ENCODE measurements at places on chromosomes 3 and 15. TPM values are rescaled to one million over a fixed set of nuclear protein-coding genes. Genes with fewer than 3 reads are reported as not detected.

GRCh38 chr3:12381199-12381598 is 92.3 kb downstream of the PPARG start:
- no peak overlapping the region for H3K4me3 ChIP-seq
- no peaks in the 10 kb centered on the region for H3K27me3 ChIP-seq
- H3K36me3 ChIP-seq = no peaks in the 10 kb centered on the region
- no peaks in the 10 kb centered on the region for H3K4me1 ChIP-seq
- DNase-seq = no peak

DNA sequence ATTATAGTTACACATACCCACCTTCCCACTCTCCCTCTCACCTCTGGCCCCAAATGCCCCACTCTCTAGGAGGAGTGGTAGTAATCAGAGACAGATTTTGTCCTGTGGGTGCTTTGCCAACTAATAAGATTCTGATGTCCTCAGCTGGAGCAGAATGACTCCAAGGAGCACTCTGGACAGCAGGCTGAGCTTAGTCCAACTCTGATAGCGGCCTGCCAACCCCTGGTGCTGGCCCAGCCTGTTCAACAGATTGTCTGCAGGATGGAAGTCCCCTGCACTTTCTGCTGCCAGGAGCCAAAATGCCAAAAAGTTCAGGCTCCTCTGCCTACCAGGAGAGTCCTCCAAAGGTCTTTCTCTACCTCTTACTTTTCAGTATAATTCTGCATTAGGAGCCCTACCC is 160.5 kb upstream of the UMPS start:
- H3K4me1 ChIP-seq = peaks cover 3% of the 10 kb centered on the region
- H3K27ac ChIP-seq = no peak overlapping the region
- H3K27me3 ChIP-seq = no peaks in the 10 kb centered on the region
- no peak overlapping the region for H3K4me3 ChIP-seq

- no peaks in the 10 kb centered on the region for H3K27me3 ChIP-seq
- no peak for DNase-seq
- H3K4me3 ChIP-seq = no peak overlapping the region
- H3K4me1 ChIP-seq = no peaks in the 10 kb centered on the region
- no peaks in the 10 kb centered on the region for H3K36me3 ChIP-seq
Observed at GRCh38 chr3:76554707-76555106, 485.2 kb upstream of the ROBO2 start.

- H3K4me3 ChIP-seq = no peak overlapping the region
- peak overlapping the region; percentile 88 for H3K27ac ChIP-seq
- no peak for DNase-seq
- H3K36me3 ChIP-seq = no peaks in the 10 kb centered on the region
Observed at GRCh38 chr3:149134575-149134974, 5.1 kb downstream of the HPS3 start.

DNA sequence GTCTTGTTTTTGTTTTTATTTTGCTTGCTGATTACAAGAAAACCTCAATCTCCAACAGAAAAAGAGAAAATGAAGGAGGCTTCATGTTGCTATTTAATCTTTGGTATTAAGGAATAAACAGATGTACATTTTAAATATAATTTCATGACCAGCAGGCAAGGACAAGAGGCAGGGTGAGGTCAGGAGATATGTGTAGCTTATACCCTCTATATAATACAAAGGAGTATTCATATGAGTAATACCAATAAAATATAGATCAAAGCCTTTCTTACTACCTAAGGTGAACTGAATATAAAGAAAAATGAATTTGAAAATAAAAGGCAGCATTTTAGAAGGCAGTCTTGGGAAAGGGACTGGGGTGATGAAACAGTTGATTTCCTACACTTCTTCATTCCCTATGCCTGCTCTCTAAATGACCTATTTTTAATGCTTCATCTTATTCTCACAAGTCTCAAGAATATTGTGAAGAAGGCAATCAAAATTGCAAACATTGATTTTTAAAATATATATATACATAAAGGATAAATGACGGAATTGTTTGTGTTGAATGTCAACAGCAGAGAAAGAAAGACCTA is 8.6 kb upstream of the CBLB start:
- H3K36me3 ChIP-seq = no peaks in the 10 kb centered on the region
- H3K27ac ChIP-seq = no peak overlapping the region
- no peaks in the 10 kb centered on the region for H3K27me3 ChIP-seq
- no peak overlapping the region for H3K4me3 ChIP-seq

The IGDCC3 gene
- total RNA-seq = not detected

- no peak overlapping the region for H3K4me3 ChIP-seq
- H3K27me3 ChIP-seq = no peaks in the 10 kb centered on the region
- no peak overlapping the region for H3K27ac ChIP-seq
- no peaks in the 10 kb centered on the region for H3K4me1 ChIP-seq
- no peak for DNase-seq
Observed at GRCh38 chr3:34073961-34074360, 275.5 kb downstream of the PDCD6IP start.

GRCh38 chr15:65156692-65157091 is 23.1 kb upstream of the PDCD7 start:
- H3K27me3 ChIP-seq = no peaks in the 10 kb centered on the region
- no peak overlapping the region for H3K4me3 ChIP-seq
- no peak overlapping the region for H3K27ac ChIP-seq
- peaks cover 70% of the 10 kb centered on the region for H3K36me3 ChIP-seq
- peaks cover 2% of the 10 kb centered on the region for H3K4me1 ChIP-seq
- no peak for DNase-seq

DNA sequence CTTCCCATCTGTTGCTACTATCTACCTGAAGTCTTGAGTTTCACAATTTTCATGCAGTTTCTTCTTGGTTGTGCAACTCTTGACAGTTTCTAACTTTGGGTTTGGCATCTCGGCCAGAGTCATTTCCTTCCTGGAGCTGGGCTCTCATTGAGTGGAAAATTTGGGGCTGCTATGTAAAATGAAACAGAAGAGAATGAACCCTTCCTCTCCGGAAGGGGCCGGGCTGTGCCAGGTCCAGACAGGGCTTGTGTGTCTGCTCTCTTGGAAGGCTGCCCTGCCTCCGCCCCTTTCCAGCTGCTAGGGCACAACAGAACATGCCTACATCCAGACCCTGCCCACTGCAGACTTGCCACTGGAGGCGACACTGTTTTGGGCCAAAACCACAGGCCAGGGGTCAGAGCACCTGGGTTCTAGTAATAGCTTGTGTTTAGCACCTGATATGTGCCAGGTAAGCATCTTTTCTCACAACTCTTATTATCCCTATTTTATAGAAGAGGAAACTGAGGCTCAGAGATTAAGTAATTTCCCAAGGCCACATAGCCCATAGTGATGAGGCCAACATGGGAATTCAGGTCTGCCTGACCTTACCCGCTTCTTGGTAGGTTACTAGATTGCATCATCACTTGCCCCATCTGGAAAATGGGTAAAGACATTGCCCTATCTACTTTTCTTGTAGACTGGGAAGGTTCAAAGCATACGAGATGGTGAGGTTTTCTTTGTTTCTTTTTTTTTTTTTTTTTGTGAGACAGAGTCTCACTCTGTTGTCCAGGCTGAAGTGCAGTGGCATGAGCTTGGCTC is 25.0 kb downstream of the IRAK2 start:
- DNase-seq = peak; percentile 78
- no peaks in the 10 kb centered on the region for H3K27me3 ChIP-seq
- H3K4me1 ChIP-seq = no peaks in the 10 kb centered on the region
- H3K27ac ChIP-seq = peak overlapping the region; percentile 87
- H3K4me3 ChIP-seq = no peak overlapping the region

The ITGA11 gene
- 7.0 TPM for total RNA-seq

DNA sequence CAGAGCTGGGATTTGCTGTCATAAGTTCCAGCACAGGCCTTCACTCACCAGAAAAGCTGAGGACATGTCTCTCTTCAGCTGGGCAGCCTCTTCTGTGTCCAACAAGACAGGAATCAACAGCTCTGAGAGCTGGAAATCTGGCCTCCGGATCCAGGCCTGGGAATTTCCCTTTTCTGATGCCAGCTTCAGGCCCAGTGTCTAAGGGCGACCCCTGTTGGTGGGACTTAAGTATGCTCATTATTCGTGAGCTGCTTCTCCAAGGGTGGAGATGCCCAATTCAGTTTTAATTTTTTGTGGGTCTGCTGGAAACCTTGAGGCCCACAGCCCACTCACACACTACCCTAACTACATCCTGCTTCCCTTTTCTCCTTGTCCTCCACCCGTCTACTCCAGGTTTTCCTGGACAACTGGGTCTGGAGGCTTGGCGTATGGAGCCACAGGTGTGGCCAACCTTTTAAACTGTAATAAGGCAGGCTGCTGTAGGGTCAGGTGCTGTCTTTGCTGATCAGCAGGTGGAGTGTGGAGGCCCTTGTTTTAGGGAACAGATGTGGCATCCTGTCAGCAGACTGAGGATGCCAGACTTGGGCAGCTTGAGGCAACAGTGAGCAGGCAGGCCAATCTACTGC is 2.6 kb upstream of the CEMIP start:
- peak; percentile 83 for DNase-seq
- H3K27me3 ChIP-seq = peaks cover 39% of the 10 kb centered on the region
- H3K4me1 ChIP-seq = peaks cover 35% of the 10 kb centered on the region
- no peak overlapping the region for H3K27ac ChIP-seq
- no peaks in the 10 kb centered on the region for H3K36me3 ChIP-seq

DNA sequence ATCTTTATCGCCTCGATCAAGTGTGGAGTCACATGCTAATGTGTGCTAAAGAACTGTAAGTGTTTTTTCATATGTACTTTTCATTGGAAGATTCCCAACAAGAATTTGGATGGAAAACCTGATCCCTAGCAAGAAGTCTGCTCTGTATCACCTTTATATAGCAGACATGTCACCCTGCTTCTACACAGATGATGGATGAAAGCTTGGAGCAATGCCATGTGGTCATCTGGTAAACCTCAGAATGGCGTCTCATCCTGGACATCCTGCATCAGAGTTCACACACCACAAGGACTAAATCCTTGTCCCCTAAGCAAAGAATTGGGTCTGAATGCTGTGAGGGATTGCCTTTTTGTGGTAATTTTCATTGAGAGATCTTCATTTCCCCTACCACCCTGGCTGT is 42.1 kb upstream of the CTDSPL start:
- no peak for DNase-seq
- no peaks in the 10 kb centered on the region for H3K27me3 ChIP-seq
- no peak overlapping the region for H3K4me3 ChIP-seq
- H3K27ac ChIP-seq = no peak overlapping the region
- no peaks in the 10 kb centered on the region for H3K36me3 ChIP-seq

GRCh38 chr3:192917404-192918274 is at the start of gene MB21D2:
Gene MB21D2, minus strand, starts transcription at chr3:192917856. Its CDS starts 16 bp downstream, at chr3:192917840.
- H3K27me3 ChIP-seq = no peaks in the 10 kb centered on the region
- H3K36me3 ChIP-seq = no peaks in the 10 kb centered on the region
- peak within 1 kb of the TSS; percentile 93 for H3K4me3 ChIP-seq
- H3K4me1 ChIP-seq = peaks cover 8% of the 10 kb centered on the region

DNA sequence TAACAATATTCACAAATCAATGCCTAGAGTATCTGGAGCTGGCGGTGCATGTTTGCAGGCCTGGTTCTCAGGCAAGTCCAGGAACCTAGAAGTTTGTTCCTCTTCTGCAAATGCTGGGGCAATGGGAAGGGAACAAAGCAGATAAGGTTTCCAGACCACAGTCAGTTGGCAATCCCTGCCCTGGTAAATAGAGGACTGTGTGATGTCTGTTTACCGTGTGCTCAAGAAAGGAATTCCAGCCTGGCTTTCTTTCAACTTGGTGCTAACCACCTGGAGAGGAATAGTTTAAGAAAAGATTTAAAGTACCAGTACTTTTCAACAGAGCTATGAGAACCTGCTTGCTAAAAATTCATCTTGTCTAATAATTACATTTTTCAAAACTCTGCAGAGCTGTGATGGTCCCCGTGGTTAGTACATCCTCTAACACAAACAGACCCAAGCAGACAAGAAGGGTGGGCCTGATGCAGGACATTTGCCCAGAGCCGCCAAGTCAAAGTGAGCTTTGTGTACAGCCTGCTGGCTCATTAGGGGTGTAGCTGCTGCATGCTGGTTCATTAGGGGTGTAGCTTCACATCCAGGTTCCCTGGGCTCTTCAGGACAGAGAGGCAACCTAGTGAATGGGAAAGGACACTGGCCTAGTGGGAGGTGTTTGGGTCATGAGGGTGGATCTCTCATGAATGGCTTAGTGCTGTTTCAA is 220.5 kb downstream of the SQOR start:
- H3K4me1 ChIP-seq = no peaks in the 10 kb centered on the region
- DNase-seq = no peak
- H3K36me3 ChIP-seq = no peaks in the 10 kb centered on the region
- H3K4me3 ChIP-seq = no peak overlapping the region
- no peak overlapping the region for H3K27ac ChIP-seq
- H3K27me3 ChIP-seq = no peaks in the 10 kb centered on the region

GRCh38 chr15:39553947-39554693 is 26.8 kb upstream of the THBS1 start:
- DNase-seq = no peak
- H3K27me3 ChIP-seq = no peaks in the 10 kb centered on the region

GRCh38 chr3:138477120-138477519 is 42.7 kb downstream of the ESYT3 start:
- H3K27ac ChIP-seq = no peak overlapping the region
- no peaks in the 10 kb centered on the region for H3K27me3 ChIP-seq

The KCTD6 gene
- 16.4 TPM for total RNA-seq

- peaks cover 14% of the 10 kb centered on the region for H3K4me1 ChIP-seq
- no peaks in the 10 kb centered on the region for H3K27me3 ChIP-seq
- no peaks in the 10 kb centered on the region for H3K36me3 ChIP-seq
- no peak for DNase-seq
Observed at GRCh38 chr3:72301779-72302178, 516.8 kb upstream of the PROK2 start.

- H3K4me1 ChIP-seq = peaks cover 6% of the 10 kb centered on the region
- no peak for DNase-seq
- H3K4me3 ChIP-seq = no peak overlapping the region
Observed at GRCh38 chr3:13066834-13067233, 6.4 kb downstream of the IQSEC1 start.

DNA sequence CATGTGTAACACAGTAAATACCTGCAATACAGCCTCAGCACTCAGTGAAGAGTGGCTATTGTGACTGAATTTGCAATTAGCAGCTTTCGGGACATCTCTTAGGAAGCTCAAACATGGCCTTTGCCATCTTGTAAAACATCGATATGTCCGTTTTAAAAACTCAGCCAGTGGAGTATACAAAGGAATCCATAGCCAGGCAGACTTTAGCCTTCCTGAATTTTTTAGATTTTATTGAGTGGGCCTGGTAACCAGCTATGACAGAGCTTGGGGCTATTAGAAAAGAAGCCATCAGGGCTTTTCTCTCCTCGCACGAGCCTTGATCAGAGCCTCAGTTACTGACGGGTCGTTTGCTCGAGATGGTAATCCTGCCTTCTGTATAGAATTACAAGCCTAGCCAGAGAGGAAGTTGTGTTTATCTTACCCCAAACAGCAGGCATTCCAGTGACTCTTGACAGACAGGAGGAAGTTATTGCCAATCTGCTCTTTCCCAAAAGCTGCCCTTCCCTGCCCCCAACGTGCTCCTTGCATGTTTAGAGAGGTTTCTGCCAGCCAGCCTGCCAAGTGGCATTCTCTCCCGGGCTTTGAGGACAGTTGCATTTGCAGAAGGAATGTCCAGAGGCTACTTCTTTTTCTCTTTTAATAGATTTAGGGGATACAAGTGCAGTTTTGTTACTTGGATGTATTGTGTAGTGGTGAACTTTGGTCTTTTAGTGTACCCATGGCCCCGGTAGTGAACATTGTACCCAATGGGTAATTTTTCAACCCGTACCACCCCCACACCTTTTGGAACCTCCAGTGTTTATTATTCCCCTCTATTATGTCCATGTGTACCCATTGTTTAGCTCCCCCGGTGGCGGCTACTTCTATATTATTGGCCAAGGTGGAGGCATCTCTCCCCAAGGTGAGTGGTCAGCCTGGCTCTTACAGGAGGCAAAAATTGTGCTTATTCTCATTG is 40.6 kb downstream of the ITPR1 start:
- H3K27ac ChIP-seq = no peak overlapping the region
- H3K4me1 ChIP-seq = no peaks in the 10 kb centered on the region
- no peak overlapping the region for H3K4me3 ChIP-seq
- no peak for DNase-seq
